ENCODE measurements at places on chromosomes 11 and 22.

GRCh38 chr11:121928597-121929580 lies 187.1 kb downstream of the BLID start:
- no peak for DNase-seq

- DNase-seq: no peak
Observed at GRCh38 chr22:28769394-28770085, 3.0 kb upstream of the CCDC117 start.

GRCh38 chr11:76810151-76810853 lies 27.1 kb downstream of the TSKU start:
- no peak for DNase-seq

DNA sequence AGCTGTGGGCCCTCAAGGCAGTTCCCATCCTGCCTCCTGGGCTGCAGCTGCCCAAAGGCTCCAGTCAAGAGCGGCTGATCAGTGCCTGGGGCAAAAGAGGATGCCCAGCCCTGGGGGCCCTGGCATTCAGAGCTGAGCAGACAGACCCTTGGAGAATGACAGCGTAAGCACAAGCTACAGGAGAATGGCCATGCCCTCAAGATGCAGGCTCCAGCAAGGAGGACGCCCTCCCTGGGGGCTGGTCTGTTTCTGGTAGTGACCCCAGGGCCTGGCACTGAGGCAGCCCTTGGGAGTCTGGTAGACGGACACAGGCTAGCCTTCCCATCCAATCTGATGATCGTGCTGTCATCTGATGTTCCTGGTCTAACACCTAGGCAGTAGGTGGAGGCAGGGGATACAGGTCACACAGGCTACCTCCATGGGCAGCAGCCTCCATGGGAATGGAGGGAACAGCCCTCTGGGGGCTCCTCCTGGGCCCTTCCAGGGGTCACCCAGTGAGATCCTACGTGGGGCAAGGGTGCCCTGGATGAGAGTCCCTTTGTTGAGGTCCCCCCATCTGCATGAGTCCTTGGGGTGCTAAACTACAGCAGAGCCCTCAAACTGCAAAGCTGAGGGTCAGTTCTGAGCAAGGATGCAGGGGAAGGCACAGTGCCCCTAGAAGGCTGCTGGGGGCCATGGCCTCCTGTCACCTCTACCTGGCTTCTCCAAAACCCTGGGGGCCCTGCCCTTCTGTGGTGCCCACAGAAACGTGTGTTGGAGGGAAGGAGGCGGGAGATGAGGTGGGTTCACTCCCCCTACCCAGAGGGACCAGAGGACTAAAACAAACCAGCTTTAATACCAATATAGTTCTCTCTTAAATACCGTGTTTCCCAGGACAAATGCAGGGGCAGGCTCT lies 10.2 kb upstream of the SF1 start:
- DNase-seq: no peak

DNA sequence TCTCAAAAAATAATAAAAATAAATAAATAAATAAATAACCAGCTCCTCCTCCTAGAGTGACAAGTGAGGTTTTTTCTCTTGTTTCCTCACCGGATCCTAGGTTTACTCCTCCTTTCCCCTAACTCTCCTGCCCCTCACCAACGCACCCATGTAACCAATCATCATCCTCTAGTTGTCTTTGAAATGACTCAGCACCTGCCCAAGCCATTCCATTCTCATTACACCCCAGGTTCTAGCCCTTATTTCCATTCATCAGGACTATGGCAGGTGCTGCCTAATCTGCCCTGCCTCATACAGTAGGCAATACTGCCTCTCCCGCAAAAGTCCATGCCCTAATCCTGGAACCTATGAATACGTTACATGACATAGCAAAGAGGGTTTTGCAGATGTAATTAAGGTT lies 60.4 kb downstream of the BUD13 start:
- no peak for DNase-seq

GRCh38 chr22:37186228-37186996 lies 1.6 kb downstream of the C1QTNF6 start:
- DNase-seq: no peak

DNA sequence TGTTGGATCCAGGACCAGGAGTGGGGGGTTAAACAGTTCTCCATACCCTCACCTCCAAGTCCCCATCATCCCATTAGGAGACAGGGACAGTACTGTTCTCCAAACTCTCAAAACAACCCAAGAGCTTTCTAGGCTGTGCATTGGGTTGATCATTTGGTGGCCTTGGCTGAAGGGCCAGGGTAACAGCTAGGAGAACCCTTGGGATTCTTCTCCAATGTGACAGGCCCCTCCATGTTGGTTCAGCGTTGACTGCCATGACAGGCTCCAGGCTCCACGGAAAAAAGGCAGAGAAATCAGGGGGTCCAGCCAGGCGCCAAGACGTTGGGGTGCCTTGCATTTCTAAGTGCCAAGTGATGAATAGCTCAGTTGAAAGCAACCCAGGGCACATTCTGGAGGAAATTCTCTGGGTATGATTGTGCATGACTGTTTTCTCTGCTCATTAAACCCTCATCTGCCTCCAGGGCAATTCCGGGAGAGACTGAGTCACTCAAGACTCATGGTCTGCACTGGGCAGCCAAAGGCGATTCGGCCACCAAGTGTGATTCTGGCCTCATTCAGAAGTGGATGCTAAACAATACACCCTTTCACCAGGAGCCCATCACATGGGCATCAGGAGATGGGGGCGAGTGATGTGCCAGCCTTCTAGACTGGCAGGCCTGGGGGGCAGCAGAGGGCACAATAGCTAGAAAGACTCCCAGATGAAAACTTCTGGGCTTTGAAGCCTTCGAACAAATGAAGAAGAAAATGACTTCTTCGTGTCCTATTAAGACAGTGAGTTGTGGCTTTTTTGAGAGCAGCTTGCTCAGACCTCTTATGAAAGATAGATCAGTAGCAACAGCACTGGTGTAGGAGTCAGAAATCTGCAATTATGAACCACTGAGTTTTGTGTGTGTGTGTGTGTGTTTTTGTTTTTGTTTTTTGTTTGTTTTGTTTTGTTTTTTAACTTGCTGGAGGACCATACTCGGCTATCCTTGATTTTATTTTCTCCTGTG lies 27.7 kb downstream of the CD44 start:
- no peak for DNase-seq

Data from bone marrow (tissue), 2 donors.